NCI-H2081 (cell line): ENCODE measurements at places on chromosomes 2 and 18.

DNA sequence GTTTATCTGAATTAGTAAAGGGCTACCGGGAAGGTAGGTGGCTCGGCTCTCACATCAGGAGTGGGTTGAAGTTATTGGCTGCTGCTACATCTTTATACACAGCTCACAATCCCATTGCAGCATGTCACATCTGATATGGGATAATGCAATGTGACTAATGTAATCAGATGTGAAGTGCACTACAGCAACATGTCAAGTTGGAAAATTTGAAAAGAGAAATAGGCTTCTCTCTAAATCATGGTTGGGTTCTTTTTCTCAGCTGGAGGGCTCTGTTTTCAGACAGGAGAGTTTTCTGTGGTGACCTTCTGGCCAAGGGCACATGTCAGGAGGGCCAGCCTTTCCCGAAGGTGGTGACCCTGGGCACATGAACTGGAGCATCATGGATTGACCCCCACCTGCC lies 337.5 kb downstream of the HRH4 start:
- no peak for DNase-seq

DNA sequence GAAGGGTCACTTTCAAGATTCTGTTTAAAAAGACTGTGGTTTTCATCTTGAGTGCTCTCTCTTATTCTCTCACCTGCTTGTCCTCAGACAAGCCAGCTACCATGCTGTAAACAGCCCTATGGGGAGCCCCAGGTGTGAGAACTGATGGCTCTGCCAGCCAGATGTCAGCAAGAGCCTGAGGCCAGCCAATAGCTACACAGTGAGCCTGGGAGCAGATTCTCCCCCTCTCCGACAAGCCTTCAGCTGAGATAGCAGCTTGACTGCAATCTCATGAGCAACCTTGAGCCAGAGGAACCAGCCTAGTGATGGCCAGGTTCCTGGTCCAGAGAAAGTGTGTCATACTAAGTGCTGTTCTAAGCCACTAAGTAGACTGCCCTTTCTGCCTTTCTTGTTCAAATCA lies 272.1 kb downstream of the NAPG start:
- no peak for DNase-seq

GRCh38 chr2:239858179-239858578 lies 167.0 kb downstream of the NDUFA10 start:
- no peak for DNase-seq

DNA sequence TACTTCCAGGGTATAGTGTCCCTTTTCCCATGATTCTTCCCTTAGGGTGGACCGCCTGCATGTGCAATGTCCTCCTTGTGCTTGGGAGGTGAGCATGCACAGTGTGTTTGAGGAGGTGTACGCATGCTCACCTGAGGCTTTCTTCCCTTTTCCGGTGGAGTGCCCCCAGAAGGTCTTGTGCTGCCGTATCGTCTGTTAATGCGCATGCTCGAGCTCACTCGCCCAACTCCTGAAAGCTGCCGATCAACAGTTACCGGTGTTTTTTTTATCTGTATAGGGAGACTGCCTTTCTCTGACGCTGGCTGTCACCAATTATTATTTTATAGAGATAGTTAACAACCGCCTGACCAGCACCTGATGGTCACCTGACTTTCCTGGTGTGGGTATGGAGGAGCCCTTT lies 458.8 kb upstream of the MEX3C start:
- no peak for DNase-seq

DNA sequence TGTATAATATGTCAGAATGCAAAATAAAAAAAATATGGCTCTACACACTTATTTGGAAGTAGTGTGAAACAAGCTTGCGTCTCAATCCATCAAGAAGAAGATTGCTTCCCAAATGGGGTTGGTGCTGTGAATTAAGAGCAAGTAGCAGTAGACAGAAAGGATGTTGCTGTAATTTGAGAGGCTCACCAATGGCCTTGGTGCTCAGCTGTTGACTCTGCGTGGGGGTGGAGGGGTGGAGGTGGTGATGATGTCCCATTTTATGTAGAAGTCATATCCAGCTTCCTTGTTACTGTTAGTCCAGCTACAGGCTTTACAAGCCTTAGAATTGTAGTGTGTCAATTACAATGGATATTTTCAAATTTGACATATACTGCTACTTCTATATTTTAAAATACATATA lies 223.4 kb upstream of the RND3 start:
- DNase-seq, result peak; percentile 56

- DNase-seq, result no peak
These were observed 332 bp upstream of the PDCD1 start for GRCh38 chr2:241859017-241859435.

- DNase-seq, result no peak
These were observed 7.5 kb upstream of the SP9 start for GRCh38 chr2:174327021-174327840.

GRCh38 chr2:219851801-219852481 lies 224.5 kb downstream of the SLC4A3 start:
- DNase-seq, result no peak
